ENCODE measurements at places on chromosomes 16 and 17. TPM values are rescaled to one million over a fixed set of nuclear protein-coding genes. Genes with fewer than 3 reads are reported as not detected.

The ANKRD13B gene
- 8.0 TPM for total RNA-seq

The NOG gene
- total RNA-seq: 0.30 TPM

The DNAAF1 gene
- not detected for total RNA-seq

The TBX6 gene
- 0.15 TPM for total RNA-seq

The SP2 gene
- total RNA-seq: 3.4 TPM

The MYH2 gene
- not detected for total RNA-seq

The KRTAP4-1 gene
- not detected for total RNA-seq

The KRT33B gene
- not detected for total RNA-seq

The TERB1 gene
- not detected for total RNA-seq

The GDPD3 gene
- 0.17 TPM for total RNA-seq

The CDK5RAP3 gene
- total RNA-seq: 76.0 TPM

The ENO3 gene
- total RNA-seq: 0.74 TPM

The MEOX1 gene
- not detected for total RNA-seq

The NLRC5 gene
- 4.5 TPM for total RNA-seq

The AOC3 gene
- 0.15 TPM for total RNA-seq

The MSLN gene
- under 0.01 TPM for total RNA-seq

The ZPBP2 gene
- total RNA-seq: not detected

The LLGL2 gene
- total RNA-seq: 0.30 TPM

The CTRL gene
- total RNA-seq: 1.0 TPM

The RNF213 gene
- total RNA-seq: 26.2 TPM

The CBFA2T3 gene
- not detected for total RNA-seq

The SYNGR3 gene
- 4.2 TPM for total RNA-seq

The MYCBPAP gene
- 1.2 TPM for total RNA-seq

The NPIPB12 gene
- 4.5 TPM for total RNA-seq

The FZD2 gene
- total RNA-seq: 44.7 TPM

The SMIM36 gene
- not detected for total RNA-seq

The SHBG gene
- total RNA-seq: 0.15 TPM

The PPY gene
- total RNA-seq: not detected

The FSCN2 gene
- not detected for total RNA-seq

The CTCF gene
- 19.9 TPM for total RNA-seq

The NHLRC4 gene
- total RNA-seq: 0.59 TPM

The CIITA gene
- under 0.01 TPM for total RNA-seq

The CYTH1 gene
- 6.5 TPM for total RNA-seq

The KCNH6 gene
- not detected for total RNA-seq

The TUBG1 gene
- 119 TPM for total RNA-seq

The PABPN1L gene
- not detected for total RNA-seq

The MYH1 gene
- not detected for total RNA-seq

The TP53TG3B gene
- not detected for total RNA-seq

Data from bronchus fibroblast of lung (primary cell).